Activated CD4-positive, alpha-beta T cell treated with anti-CD3 and anti-CD28 coated beads, Interleukin-2, Interleukin-6, amounts not matched to agents 100 ng/mL and 50 ng/mL, durations not matched to agents 16 hours and 8 hours (primary cell): ENCODE measurements at places on chromosomes 2 and 18.

- peak; percentile 58 for DNase-seq
Measured at GRCh38 chr2:9627310-9627709, 3.5 kb downstream of the YWHAQ start.

GRCh38 chr2:20050646-20051531, 539 bp downstream of the LAPTM4A start:
- peak; percentile 52 for DNase-seq

- DNase-seq = no peak
Measured at GRCh38 chr2:133568172-133568571, at the start of gene NCKAP5. TSS of gene NCKAP5 (minus strand) at chr2:133568463. CDS start at chr2:133517526, 50,937 bp downstream.

- no peak for DNase-seq
Measured at GRCh38 chr2:86833315-86833714, 28.4 kb downstream of the CD8B start.

DNA sequence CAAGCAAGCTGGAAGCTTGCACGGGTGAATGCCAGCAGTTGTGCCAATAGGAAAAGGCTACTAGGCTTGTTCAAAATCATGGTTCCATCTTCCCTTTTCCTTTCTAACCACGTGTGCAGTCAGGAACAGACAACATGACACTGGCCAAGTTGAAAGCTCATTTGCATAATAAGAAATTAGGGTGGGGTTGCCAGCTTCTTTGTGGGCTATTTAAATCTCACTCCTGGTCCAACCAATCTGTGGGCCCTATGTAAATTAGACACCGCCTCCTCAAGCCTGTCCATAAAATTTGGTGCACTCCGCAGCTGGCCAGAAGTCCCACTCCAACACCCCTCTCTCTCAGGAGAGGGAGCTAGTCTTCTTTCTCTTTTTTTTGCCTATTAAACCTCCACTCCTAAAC, 1948.4 kb upstream of the PIK3C3 start:
- no peak for DNase-seq

DNA sequence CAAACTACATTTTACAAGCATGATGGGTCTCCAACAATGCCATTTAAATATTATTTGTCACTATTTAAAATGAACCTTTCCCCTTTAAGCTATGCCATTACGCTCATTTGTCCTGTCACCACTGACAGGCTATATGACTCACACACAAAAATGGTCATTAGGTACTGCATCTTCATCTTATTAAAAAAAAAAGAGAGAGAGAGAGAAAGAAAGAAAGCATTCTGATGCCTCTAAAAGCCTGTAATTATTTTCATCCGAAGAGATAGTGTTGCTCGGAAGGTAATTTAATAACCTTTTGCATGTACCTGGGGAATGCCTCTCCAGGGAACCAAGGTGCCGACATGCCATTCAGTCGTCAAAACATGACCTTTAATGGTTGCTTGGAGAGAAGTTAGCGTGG, 226.7 kb downstream of the ARHGAP15 start:
- DNase-seq = no peak

DNA sequence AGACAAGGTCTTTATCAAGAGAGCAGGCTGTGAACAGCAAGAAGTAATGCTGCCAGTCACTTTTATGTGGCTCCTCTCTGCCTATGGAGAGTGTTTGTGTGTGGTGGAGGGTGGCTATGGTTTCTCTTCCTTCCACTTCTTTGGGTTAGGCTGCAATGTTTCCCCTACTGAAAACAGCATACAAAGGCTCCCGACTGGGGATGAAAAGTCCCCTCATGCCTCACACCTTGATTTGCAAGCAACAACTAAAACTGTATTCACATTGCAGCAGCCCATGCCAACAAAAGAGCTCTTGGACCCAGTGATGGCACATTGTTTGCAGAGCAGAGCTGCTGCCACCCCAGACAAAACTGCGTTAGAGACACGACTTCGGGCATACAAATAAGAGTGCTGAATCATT, 301.6 kb downstream of the SLC8A1 start:
- DNase-seq = no peak

DNA sequence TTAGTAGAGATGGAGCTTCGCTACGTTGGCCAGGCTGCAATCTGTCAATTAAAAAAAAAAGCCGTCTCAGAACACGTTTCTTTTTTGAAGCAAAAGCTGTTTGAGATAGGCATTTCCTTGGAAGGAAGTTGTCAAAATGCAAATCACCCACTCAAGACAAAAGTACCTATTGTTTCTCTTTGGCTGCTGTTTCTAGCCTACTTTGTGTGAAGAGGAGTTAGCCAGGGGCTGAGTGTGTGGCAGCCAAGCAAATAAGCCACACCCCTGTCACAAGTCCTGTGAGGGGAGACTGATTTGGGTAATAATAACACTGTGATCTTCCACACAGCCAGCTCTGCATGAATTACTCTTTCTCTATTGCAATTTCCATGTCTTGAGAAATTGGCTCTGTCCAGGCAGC, 47.4 kb upstream of the CDCA7 start:
- no peak for DNase-seq

DNA sequence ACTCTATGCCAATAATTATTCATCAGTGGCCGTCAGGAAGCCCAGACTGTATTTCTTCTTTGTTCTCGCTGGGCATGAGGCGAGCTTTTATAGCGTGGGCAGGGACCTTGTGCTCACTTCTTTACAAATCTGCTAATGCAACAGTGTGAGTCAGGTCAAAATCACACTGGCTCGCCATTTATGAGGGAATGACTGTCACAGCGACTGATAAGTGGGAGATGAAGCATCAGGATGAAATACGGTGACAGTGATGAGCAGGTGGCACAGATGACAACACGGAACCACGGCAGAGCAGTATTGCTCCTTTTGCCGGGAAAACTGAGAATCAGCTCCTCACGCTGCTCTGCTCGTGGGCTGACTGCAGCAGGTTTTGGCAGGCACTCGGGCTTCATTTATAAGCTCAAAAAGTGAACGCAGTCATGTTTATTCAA, 20.5 kb downstream of the TYMS start:
- no peak for DNase-seq

DNA sequence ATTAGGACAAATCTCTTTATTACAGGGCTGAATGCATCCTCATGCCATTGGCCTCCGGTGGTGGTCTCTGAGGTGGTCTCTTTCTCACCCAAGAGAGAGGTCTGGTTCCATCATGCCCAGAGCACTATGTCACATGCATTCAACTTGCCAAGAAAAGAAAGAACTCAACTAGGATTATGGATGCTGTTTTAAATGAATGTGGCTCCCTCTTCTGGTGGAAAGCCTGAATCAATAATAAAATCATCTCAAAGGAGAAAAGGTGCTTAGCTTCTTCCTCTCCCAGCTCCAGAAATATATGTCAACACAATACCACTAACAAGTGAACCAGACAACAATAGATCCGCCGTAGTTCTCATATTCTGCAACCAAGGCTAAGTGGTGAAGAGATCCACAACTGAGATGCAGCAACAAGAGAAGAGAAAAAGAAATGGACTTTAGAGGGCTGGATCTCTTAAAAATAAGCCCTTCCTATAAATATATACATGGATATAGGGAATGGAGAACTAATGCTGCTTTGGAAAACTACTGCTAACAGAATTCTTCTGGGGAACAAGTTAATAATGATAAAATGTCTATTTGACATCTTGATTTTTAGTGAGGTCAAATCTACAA, 396.8 kb downstream of the NCKAP5 start:
- DNase-seq = peak; percentile 28

- DNase-seq = no peak
Measured at GRCh38 chr2:235501673-235502031, 7.8 kb downstream of the AGAP1 start.

DNA sequence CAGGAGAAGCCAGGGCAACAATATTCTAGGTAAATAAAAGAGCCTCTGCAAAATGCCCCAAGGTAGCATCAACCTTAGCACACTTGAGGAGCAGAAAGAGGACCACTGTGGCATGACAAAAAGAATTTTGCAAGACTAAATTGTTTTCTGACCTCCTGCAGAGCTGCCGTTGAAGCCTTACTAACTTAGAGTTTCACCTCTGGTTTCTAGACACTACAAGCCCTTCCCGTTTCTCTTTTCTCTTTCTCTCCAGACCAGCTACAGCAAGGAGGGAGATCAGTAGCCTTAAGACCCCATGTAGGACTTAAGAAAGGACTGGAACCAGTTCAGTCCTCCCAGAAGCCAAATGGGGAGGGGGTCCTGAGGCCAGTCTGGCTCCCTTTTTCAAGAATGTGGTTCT, 73.3 kb upstream of the SP3 start:
- no peak for DNase-seq

- DNase-seq = peak; percentile 92
Measured at GRCh38 chr2:46984642-46985476, 69.3 kb upstream of the MCFD2 start.

DNA sequence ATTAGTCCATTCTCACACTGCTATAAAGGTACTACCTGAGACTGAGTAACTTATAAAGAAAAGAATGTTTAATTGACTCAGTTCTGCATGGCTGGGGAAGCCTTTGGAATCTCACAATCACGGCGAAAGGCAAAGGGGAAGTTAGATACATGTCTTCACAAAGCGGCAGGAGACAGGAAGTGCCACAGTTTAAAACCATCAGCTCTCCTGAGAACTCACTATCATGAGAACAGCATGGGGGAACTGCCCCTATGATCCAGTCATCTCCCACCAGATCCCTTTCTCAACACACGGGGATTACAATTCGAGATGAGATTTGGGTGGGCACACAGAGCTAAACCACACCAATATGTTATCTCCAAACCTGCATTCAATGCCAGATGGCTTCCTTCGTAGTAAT, 716.1 kb downstream of the DCC start:
- no peak for DNase-seq

DNA sequence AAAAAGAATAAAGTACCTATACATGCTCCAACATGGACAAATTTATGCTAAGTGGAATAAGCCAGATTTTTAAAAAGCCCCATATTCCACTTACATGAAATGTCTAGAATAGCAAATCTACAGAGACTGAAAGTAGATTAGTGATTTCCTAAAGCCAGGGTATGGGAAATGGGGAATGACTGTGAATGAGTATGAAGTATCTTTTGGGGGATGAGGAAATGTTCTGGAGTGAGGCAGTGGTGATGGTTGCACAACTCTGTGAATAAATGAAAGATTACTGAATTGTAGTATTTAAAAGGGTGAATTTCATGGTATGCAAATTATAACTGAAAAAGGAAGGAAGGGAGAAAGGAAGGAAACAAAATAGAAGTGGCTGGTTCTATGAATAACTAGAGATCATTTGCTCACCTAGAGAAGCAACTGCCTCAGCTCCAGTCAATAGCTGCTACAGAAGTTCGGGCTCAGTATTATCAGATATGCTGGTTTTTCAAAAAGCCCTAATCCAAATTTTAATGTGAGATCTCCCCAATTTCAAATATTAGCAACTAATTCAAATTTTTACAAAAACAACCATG, 39.3 kb downstream of the MAP3K2 start:
- no peak for DNase-seq

GRCh38 chr2:174682007-174682577, 82.2 kb downstream of the CHRNA1 start:
- DNase-seq = peak; percentile 52

DNA sequence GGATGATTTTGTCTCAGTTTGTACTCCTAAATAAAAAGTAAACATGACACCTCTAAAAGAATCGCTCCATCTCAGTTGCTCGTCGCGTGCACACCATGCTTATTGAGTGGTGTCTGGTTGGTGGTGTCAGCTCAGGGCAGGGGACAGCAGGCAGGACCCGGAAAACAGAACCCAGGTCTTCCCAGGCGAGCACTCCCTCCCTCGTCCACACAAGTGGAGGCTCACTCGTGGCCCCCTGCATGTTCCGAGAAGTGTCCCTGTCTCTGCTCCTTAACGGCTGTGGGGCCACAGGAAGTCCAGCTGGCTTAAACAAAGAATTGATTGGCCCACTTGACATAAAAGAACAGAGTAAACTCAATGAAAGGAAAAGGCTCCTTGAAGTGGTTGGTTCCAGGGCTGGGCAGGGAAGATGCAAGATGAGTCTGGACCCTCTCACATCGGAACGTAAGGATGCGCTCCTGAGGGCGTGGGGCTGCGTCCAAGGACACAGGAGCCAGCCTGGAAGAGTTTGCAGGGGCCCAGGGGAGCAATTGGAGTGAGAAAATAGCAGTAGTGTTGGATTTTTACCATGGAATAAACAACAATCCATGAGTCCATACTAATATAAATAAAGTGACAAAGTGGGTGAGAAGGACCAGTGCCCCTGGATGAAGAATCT, 13.1 kb upstream of the CNDP1 start:
- DNase-seq = no peak

GRCh38 chr2:200471324-200471848, 38.5 kb downstream of the KCTD18 start:
- DNase-seq = peak; percentile 69

DNA sequence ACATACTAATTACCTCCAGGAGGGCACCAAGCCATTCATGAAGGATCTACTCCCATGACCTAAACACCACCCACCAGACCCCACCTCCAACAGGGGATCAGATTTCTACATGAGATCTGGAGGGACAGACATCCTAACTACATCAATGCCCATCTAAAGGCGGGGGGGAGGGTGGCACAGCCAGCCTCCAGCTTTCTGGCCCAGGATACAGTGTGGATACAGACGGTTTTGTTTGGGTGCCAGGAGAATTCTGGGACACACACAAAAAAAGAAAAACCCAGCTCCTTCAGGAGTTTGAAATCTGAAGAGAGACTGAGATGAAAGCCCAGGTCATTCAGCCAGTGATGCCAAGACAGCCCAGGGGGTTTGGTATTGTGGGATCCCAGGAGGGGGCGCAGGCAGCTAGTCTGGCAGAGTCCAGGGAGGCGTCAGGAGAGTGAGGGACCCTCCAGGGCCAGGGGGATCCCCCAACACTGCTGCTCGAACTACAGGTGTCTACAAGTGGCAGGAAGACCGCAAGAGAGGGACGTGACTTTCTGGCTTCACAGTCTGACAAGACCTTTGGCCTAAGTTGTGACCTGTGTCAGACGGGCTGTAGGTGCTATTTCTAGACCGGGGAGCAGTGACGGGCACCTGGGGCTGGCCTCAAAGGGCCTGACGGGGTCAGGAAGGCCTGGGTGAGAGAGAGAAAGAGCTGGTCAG, 62.1 kb downstream of the NDUFA10 start:
- DNase-seq = no peak

GRCh38 chr2:208195531-208195930, 5.7 kb upstream of the C2orf80 start:
- no peak for DNase-seq

DNA sequence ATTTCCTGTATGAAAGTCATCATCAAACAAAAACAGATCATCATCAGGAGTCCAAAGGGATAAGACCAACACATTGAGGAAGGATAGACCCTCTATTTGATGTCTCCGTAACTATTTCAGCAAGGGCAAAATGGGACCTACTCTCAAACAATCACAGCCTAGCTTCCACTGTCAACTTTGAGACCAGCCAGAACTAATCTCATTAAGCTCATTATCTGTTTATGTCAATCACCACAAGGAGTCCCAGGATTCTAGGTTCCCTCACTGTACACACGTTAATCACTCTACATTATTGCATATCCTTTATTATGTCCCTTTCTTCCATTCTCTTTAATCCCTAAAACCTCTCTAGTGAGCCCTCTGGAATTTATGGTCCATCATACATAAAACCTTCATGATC, 370.3 kb upstream of the LINC00305 start:
- no peak for DNase-seq
